ENCODE measurements at places on chromosomes 12 and 14.

- DNase-seq = no peak
Measured at GRCh38 chr12:31560516-31560915, 30.4 kb downstream of the DENND5B start.

GRCh38 chr12:55666508-55666907 is 29.8 kb downstream of the OR10P1 start:
- no peak for DNase-seq

DNA sequence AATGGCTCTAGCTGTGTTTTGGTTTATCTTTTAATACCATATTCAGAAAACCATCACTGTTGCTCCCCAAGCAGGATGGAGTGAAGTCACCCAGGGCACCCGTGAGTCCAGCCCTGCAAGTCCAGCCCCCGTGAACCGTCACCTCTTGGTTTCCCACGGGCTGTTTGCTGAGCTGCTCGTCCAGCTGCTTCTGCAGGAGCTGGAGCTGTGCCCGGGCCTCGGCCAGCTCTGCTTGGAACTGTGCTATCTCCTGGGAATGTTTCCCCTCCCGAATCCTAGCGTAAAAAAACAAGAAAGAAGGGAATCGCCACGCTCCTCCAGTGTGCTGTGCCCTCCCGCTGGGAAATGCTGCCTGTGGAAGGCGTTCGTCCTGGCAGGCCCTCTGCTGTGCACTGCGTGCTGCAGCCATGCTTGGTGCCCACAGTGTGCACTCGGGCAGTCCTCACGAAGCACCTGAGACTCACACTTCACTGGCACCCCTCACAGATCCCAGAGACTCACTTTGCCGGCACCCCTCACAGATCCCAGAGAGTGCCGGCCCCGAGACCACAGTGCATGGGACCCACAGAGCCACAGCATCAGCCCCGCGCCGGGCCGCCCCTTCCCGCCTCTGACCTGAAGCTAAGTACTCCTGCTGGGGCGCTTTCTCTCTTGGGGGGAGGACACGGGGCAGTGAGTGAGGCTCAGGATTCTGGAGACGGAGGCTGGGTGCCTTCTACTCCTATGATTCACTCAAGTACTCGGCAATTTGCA is 15.4 kb upstream of the ANKLE2 start:
- DNase-seq = no peak

DNA sequence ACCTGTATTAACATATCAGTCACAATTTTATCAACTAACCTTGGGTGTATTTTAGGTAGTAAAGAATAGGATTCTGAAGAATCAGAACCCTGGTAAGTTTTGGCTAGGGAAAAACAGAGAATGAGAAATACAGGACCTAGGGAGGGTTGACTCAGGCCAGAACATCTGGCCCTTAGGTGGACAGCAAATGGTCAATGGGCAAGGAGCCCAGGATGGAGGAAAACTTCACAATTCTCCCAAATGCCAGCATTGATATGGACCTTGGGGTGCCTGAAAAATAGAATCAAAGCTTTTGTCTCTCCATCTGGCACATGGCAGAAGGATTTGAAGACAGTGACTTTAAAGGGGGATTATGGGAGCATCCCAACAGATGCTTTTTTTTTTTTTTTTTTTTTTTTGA is 32.7 kb upstream of the PRPF39 start:
- no peak for DNase-seq

- peak; percentile 15 for DNase-seq
Measured at GRCh38 chr14:67510121-67510520, 21.6 kb upstream of the TMEM229B start.

DNA sequence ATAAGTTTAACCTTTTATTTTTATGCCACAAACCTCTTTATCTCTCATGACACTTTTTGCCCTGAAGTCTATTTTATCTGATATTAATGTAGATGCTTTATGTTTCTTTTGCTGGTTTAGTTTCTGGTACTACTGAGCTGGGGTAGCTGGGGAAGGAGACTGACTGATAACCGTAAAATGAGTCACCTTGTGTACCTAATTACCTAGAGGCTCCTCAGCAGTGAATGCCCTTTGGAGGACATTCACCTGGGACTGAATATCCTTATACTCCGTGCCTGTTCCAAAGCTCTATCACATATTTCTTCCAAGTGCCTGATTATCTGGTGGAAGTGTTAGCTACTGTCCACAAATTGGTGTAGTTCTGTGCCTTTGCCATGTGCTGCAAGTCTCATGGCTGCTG is 13.9 kb downstream of the ATL1 start:
- DNase-seq = no peak

DNA sequence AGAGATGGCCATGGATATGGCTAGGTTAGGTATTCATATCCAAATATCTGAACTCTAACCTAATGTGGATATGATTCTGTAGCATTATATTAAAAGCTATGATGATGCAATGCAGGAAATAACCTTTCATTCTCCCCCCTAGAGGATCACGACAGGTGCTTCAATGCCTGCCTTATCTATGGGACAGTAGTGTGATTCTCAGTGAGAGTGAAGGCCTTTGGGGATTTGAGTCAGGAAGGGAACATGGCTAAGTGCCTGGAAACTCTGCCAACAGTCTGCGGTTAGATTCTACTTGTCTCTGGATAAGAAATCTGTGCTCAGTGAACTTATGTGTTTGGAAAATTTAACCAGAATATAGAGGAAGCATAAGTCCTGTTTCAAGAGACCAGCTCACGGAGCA is 81.8 kb downstream of the SLC38A1 start:
- peak; percentile 78 for DNase-seq

DNA sequence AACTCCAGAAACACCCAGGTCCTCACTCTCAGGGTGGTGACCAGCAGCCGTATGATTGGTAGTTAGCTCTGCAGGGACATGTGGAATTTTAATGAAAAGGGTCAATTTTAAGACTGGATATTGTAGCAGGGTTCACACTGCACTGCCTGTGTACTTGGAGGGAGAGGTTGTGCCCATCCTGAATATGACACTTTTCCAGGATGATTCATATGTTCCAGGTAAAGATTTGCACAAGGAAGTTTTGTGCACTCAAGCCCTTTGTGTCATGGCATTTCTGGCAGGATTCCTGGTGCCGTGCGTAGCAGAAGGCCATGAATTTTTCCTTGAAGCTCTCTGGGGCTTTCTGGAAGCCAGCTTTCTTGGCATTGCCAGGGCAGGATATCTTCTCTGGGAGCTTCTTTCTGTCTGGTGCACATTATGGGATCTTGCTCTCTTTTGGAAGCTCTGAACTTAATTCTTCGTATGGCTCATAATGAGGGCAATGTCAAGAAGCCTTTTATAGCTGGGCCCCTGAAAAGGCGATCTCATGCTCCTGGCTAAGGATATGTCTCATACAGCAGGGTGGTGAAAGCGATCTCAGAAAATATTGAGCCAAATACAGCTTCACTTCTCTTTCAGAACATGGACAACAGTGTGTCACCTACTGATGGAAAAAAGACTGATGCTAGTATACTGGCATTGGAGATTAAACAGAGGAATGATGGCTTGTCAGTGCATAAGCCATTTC is 1133.9 kb downstream of the AACS start:
- DNase-seq = no peak

DNA sequence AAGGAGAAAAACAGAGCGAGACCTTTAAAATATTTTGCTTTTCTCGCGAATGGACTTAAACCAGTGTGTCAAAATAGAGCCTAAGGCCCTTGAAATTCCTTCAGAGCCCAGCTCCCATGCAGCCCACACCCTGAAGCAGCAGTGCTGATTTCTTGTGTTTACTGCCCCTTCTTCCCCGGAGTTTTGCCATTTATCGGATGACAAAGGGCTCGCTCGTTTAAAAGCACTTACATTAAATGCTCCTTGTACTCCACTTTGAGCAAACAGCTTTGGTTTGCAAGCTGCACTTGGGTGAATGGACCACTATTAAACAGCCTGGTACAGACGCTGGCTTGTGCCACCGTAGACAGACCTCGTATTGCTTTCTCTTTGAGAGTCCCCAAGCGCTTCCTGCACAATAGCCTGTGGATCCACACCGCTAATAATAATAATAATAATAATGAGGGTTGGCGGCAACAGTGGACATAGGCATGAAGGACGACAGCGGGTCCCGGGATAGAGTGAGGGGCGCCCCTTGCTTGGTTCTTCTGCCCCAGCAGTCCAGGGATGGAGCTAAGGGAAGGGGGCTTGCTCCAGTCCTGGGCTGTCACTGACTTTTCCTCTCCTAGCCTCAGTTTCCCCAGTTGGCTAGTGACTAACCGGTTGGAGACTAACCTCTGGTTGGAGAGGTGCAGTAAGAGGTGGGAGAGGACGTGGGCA is 6.6 kb downstream of the DLK1 start:
- DNase-seq = no peak

GRCh38 chr12:131176926-131177325 is 223.2 kb downstream of the ADGRD1 start:
- DNase-seq = no peak

- DNase-seq = no peak
Measured at GRCh38 chr12:44117337-44117736, 281.5 kb downstream of the TMEM117 start.

- no peak for DNase-seq
Measured at GRCh38 chr14:89637581-89637980, 220.5 kb upstream of the FOXN3 start.

DNA sequence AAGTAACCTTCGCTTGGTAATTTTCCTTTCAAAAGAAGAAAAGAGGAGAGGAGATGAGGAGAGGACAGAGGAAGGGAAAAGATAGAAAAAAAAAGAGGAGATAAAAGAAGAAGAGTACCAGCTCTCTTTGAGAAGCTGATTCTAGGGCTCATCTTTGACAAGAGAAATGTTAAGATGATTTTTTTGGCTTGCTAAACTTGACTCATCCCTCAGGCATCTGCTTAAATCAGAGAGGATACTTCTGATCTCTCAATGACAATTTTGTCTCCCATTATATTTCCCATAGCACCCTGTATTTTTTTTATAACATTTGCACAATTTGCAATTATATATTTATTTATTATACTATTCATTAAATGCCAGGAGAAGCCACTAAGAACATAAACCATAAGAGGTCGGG is 17.1 kb downstream of the SYT1 start:
- DNase-seq = peak; percentile 35

- DNase-seq = peak; percentile 27
Measured at GRCh38 chr14:33799705-33800570, 150.9 kb downstream of the EGLN3 start.
